ENCODE measurements at places on chromosomes 2 and 18. TPM values are rescaled to one million over a fixed set of nuclear protein-coding genes. Genes with fewer than 3 reads are reported as not detected.

DNA sequence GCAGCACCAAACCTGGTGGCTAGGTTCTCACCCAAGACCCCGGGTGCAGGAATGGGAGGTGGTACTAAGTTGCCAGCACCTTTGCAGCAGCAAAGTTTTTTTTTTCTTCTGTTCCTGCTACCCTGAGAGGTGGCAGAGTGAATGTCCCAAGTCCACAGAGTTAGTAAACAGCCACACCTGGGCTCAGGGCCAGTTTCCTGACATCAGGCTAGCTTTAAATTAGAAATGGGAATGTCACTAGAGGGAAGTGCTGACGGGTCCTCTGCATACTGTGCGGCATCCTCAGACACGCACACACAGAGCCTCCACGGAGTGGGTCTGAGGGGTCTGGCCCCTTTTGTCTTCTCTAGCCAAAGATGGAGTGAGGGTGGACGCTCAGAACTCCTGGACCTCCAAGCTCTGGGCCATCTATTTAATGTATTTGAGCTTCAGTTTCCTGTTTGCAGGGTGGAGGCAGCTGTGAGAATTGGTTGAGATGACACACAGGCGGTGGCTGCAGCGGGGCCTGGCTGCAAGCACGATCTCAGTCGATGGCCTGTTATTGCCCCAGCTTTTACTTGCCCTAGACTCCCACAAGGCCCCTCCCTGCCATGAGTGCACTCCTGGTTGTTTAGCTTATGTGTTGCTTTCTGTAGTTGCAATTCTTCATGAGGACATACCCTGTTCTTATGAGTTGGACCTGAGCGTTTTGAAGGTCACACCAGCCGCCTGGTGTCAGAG, 751.4 kb upstream of the HS6ST1 start:
- DNase-seq, result no peak

- DNase-seq, result no peak
Measured at GRCh38 chr18:46297621-46298020, 193.4 kb downstream of the HAUS1 start.

DNA sequence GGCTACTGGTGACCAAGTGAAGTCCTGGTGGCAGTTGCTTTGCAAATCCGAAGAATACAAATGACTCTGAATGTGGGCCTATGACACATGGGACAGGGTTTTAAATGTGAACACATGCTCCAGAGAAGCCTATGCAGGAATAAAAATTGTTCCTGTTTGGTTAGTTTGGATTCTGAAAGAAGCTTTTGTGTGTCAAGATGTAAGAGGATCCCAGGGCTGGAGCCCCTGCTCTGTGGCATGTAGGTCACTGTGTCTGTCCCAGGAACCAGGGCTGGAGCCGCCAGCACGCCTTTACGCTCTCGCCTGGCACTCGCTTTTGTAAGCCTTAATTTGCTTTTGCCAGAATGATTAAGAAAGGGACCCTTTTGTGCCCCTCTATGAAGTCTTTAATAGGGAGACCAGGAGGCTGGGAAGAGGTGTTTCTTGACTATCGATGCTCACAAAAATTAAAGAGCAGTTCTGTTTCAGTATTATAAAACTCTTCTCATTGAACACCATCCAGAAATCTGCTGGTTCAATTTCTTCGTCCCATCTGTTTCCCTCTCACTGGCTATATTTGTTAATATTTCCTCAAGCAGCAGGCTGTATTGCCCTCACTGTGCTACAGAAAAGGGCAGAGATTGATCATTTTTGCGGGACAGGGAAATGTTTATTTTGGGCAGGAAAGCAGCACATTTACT, 532.7 kb upstream of the POU3F3 start:
- no peak for DNase-seq

DNA sequence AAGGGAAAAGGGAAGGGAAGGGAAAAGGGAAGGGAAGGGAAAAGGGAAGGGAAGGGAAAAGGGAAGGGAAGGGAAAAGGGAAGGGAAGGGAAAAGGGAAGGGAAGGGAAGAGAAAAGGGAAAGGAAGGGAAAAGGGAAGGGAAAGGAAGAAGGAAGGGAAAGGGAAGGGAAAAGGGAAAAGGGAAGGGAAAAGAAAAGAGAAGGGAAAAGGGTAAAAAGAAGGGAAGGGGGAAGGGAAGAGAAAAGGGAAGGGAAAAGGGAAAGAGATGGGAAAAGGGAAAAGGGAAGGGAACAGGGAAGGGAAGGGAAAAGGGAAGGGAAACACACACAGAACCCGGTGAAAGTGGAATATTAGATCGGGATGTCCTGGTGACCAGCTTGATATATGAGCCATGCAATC, 40.8 kb downstream of the EIPR1 start:
- DNase-seq, result no peak

The CRYGC gene
- polyA plus RNA-seq, result not detected

DNA sequence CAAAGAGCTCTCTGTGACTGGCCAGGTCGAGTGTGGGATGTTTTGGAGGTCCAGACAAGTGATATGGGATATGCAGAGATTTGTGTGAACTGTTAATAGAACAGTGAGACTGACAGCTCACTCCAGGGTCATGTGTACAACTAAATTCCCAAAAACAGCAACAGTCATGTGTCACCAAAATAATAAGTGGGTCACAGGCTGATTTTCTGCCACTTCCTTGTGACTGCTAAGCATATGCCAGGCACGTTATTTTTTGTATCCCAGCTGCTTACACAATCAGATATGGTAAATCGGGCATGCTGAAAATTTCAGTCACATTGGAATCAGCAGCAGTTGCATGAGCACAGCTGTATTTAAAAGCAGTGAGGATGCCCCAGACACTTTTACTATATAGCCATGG, 198.7 kb downstream of the PTGR3 start:
- DNase-seq, result no peak

DNA sequence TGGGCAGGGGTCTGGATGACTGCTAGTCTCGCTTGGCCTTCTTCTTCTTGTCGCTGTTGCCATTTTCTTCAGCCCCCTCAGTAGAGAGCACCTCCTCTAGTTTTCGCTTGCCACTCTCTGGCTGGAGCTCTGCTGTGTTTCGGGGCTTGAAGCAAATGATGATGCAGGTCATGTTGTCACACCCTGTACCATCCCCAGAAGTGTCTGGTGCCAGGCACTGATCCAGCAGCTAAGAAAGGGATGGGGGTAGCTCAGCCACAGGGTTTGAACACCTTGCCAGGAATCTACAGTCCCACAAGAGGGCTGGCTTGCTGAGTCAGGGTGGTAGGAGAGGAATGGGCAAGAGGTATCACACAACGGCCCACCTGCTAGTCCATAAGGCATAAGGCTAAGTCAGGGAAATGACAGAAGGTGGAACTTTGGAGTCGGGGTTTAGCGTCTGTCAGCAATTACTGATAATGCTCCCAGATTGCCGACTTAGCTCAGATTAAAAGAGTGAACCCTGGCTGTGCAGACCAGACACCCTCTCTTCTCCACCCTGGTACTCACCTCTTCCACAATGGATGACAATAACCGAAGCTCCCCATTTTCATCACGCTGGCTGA, 1.1 kb upstream of the ZNF513 start:
- DNase-seq, result no peak

The NT5C1B gene
- polyA plus RNA-seq, result 1.5 TPM

- no peak for DNase-seq
Measured at GRCh38 chr2:169069341-169069740, at the start of gene DHRS9. Gene DHRS9, plus strand, starts transcription at chr2:169069563. Its CDS starts 12,019 bp downstream, at chr2:169081582.

DNA sequence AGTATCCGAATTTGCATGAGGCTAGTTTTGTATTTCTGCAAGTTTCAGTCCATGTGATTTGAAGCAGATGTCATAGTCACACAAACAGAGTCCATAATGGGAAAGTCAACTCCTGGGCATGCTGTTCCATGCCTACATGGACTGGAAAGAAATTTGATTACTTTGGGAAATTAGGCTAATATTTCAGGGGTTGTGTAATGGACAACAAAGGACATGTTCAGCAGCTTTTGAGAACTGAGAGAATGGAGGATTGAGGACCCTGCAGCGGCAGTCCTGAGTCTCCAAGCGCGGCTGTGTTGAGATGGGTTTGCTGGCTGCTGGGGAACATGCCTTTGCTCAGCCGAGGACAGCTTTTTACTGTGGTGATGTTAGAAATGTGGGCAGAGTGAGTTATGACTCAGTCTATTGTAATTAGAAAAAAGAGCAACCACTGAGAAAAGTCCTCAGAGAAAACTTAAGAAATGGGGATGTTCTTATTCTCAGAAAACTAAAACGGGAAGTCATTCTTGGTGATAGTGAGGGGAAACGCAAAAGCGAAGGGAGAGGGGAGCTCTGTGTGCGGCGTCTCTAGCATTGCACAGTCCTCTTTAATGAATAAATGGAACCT, 149.2 kb downstream of the FAM210A start:
- no peak for DNase-seq

The SLC23A3 gene
- 22.3 TPM for polyA plus RNA-seq

DNA sequence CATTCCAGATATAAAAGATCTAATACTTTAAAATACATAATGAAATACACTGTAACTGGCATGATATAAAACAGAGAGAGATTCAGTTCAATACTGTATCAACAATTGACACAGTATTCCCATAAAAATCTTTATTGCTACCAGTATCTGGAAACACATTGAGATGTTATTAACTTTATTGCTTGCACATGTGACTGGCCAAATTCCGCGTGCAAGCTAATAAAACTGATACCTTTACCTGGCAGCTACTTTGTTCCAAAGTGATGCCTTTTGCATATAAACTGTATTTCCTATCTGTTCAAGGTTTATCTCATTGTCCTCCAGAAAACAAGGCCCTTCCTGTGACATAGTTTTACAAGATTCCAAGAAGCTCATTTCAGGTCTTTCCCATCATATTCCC, 15.4 kb upstream of the REG1B start:
- no peak for DNase-seq

The CCDC74B gene
- 14.4 TPM for polyA plus RNA-seq

GRCh38 chr18:42780171-42780570, 335.3 kb downstream of the RIT2 start:
- no peak for DNase-seq

The TRIB2 gene
- 239 TPM for polyA plus RNA-seq

The ACTG2 gene
- polyA plus RNA-seq, result 0.40 TPM

The TUBB8B gene
- 0.96 TPM for polyA plus RNA-seq

The RUFY4 gene
- 0.32 TPM for polyA plus RNA-seq

The AGXT gene
- 0.12 TPM for polyA plus RNA-seq
